Right ventricle myocardium superior (tissue), 1 donor: ENCODE measurements at places on chromosomes 3 and 15. TPM values are rescaled to one million over a fixed set of nuclear protein-coding genes. Genes with fewer than 3 reads are reported as not detected.

ANKDD1A gene
- 1.4 TPM for total RNA-seq

CDHR4 gene
- not detected for total RNA-seq

LRRC31 gene
- not detected for total RNA-seq

TTLL13 gene
- not detected for total RNA-seq
